ENCODE measurements at places on chromosomes 13 and 19.

DNA sequence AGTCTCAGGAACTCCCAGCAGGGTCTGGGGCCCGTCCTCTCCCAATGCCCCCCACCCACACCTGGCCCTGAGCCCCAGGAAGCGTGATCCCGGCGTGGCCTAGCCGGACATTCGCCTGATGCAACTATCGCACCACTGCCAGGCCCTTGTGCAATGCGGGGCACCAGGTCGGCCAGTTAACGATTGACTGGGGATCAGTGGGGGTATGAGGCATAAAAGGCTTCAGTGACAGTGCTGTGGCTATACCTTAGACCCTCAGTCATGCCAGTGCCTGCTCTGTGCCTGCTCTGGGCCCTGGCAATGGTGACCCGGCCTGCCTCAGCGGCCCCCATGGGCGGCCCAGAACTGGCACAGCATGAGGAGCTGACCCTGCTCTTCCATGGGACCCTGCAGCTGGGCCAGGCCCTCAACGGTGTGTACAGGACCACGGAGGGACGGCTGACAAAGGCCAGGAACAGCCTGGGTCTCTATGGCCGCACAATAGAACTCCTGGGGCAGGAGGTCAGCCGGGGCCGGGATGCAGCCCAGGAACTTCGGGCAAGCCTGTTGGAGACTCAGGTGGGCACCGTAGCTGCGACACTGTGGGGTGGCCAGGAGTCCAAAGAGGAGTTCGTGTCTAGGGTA, at the start of gene ANGPTL8:
ANGPTL8 (plus strand) TSS at position 243 of the 624 bp plus-strand sequence; CDS start at position 262, 19 bp downstream.
- DNase-seq = no peak

- no peak for DNase-seq
These were observed 5.3 kb upstream of the PROZ start for GRCh38 chr13:113152984-113153809.

DNA sequence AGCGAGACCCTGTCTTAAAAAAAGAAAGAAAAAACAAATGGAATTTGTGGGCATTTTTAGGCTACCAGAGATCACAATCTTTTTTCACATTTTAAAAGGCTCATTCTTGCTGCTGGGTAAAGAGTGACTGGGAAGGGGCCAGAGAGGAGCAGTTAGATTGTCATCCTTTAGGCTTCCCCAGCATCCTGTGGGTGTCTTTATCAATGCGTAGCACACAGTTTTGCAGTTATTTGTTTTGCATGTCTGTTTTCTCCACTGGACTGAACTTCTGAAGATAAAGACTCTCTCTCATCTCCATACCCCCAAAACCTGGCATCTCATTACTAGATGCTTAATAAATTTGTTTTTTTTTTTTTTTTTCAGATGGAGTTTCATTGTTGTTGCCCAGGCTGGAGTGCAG, 2.1 kb upstream of the UTP14C start:
- no peak for DNase-seq

- DNase-seq = no peak
These were observed 574 bp downstream of the ZNF227 start for GRCh38 chr19:44212866-44213346.

GRCh38 chr19:52945652-52946321, 16.9 kb downstream of the ZNF816 start:
- DNase-seq = no peak

DNA sequence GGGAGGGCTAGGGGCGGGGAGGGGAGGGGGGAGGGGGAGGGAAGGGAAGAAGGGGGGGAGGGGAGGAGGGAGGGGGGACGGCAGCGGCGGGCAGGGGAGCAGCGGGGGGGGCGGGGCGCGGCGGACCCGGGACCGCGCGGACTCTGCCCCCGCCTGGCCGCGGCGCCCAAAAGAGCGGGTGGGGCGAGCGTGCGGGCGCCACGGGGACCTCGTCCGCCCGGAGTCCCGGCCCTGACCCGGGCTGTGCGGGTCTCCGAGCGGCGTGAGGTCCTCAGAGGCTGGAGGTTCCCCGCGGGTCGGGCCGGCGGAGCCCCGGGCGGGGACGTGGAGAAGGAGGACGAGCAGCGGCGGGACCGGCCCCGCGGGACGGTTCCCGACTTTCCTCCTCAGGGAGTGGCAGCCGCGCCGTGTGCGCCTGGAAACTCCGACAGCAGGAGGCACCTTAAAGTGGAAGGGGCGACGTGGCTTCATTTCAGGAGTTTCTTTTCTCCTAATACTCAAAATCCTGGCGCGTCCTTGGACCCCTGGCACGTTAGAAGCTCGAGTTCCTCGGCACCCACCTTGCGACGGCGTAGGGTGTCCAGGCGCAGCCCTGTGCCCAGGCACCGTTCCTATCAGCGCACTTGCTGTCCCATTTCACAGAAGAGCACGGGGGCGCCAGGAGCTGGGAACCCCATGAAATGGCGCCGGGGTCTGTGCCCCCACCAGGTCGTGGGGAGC, 518 bp upstream of the PLPP2 start:
- DNase-seq = no peak

DNA sequence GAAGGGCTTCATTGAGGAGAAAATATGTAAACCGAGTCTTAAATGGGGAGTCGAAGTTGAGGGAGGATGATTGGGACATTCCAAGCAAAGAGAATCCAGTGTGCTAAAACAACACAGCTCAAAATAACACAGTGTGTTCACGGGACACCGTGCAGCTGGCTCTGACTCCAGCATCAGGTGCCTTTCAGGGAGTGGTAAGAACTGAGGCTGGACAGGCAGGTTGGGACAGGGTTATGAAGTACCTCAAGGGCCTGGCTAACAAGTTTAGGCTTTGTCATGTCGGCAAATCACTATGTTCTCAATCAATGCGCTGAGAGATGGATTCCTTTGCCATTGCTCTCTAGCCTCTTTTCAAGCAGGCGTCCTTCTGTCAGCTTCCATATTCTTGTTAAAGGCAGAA, 27.5 kb upstream of the WDFY2 start:
- no peak for DNase-seq

DNA sequence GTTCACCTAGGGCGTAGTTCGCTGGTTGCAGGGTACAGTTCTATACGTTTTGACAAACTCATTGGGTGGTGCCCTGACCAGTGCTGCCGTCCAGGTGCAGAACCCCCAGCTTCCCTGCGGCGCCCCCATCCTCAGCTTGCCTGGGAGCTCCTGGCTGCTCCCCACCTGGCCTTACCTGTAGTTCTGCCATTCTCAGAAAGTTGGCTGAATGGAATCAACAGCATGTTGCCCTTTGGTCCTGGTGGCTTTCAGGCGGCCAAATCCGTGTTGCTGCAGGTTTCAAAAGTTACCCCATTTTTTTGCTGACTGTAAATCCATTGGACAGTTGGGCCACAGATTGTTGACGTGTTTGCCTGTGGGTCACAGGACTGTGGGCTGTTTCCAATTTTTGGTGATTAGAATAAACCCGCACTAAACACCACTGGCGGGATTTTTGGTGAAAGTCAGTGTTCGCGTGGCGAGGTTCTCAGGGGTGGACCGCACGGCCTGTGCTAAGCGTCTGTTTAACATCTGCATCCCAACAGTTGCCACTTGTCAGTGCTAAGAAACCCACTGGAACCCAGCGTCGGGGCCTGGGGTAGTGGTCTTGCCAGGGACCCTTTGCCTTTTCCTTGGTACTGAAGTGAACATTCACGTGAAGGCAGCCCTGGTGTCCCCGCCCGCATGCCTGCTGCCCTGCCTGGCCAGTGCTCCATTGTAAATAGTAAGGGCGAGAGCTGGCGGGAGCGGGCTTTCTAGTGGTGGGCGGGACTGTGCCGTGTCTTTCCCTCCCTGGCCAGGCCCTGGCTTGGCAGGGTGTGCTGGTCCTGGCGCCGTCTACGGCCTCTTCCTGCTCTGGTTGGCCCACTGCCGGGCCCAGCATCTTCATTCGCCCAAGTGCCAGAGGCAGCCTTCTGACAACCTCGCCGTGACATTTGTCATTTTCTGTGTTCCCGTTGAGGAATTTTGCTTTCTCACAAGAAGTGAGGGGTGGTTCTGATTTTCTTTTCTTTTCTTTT, 3.3 kb downstream of the DOT1L start:
- DNase-seq = no peak

DNA sequence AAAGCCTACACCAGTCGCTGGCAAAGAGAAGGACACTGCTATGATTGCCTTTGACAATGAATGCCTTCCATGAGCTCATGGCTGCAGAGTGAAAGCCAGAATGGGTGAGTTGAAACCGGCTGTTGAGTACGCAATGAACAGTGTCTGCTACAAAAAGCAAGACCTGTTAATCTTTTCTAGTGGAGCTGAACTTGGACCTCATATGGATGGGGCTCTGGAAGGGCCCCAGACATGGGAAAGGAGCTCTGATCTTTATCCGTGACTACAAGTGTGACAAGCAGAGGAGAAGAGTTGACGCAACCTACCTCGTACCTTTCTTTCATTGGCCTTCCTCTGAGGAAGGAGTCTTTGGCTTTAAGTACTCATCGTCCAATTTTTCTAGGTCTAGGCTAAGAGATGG, 67.1 kb upstream of the TSC22D1 start:
- no peak for DNase-seq

DNA sequence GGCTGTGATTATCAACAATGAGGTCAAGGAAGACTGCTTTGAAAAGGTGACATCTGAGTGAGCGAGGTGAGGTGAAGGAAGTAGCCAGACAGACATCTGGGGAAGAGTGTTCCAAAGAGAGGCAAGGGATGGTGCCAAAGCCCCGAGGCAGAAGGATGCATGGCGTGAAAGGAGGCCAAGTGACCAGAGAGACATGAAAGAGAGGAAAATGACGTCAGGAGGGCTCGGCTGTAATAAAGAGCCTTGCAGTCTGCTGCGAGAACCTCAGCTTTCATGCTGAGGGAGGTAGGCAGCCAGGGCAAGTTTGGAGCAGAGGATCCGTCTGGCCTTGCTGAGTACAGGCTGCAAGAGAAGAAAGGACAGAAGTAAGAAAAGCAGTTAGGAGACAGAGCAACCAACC, 50.8 kb downstream of the FOXO1 start:
- DNase-seq = no peak

DNA sequence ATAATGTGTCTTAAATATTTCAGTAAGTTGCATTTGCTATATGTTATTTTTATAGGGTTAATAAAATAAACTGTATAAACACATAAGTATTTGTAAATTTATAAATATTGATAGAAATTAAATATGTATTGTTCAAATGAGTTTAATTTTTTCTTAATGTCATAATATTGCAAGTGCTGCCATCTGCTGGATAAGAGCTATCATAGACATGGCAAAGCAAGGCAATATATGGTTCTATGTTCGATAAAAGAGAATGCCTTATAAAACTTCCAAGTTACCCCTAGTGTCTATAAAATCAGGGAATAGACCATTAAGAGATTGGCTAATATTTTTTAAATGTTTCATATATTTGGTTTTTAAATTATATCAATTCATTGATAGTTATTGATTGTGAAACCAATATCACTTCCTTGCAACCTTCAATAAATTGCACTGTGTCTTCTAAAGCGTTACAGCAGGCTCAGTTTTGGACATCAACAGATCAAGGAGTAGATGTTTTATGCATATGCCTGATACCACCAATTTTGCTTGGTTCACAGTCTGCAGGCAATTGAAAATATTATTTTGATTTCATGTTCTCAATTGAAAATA, 29.0 kb upstream of the SLITRK6 start:
- DNase-seq = no peak

DNA sequence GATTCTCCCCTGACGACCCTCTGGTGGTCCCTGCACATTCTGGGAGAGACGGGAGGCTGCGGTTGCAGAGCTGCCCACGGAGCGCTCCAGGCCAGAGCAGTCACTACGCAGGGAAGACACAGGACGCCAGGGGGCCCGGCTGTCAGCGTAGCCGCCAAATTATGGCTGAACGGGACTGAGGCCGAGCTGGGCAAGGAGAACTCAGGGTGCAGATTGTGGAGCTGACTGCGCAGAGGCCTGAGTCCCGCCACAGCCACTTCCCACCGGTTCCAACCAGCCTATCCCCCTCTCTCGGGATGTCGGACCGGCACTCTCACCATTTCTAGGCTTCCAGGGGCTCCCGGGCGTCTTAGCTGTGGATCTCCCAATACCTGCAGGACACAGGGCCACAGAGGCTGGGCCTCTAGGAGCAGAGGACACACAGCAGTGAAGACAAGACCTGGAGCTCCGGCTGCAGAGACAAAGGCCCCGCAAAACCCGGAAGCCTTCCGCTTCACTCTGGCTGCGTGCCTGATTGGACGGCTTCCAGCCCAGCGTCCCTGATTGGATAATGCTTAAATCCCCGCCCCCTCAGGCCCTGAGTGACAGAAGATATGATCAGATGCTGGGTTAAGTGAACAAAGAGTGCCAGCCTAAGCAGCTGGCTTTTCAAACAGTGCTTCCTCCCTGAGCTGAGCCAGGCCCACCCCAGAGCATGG, at the start of gene ZNF737:
ZNF737 (minus strand) TSS at position 461 of the 698 bp plus-strand sequence; CDS start at position 320, 141 bp downstream.
- DNase-seq = peak; percentile 79

GRCh38 chr19:58511353-58512208, at the start of gene SLC27A5:
SLC27A5 (minus strand) TSS chr19:58511992; CDS start chr19:58511955, 37 bp downstream.
- DNase-seq = no peak

DNA sequence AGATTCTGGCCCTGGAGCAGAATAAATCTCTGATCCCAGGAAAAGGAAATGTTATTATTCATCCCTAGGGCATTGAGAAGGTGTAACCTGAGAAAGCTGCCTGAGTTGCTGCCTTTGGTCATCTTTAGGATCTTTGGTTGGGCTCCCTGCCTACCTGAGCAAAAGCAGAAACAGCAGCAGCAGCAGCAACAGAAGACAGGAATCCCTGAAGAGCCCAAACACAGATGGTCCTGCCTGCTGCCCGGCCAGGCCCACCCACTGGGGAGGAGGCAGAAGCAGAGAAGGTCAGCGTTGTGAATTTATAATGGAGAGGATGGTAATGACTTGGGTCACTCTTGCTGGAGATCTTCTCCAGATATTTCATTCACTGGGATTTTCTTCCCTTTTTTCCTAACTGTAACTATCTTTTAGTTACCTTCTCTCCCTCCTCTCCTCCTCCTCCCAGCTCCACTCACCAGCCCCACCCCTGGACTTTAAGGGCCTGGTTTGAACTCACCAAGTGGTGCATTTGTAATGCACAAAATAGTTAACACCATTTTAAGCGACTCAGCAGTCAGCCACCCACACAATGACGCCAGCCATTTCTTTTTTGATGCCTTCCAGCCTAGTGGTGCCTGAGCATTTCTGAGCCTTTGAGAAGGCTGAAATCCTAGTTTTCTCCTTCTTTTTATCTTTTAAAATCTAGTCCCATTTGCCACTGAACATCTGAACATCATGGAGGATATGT, 91.7 kb downstream of the HSPH1 start:
- no peak for DNase-seq

- no peak for DNase-seq
These were observed 10.6 kb downstream of the PTBP1 start for GRCh38 chr19:807627-808422.

DNA sequence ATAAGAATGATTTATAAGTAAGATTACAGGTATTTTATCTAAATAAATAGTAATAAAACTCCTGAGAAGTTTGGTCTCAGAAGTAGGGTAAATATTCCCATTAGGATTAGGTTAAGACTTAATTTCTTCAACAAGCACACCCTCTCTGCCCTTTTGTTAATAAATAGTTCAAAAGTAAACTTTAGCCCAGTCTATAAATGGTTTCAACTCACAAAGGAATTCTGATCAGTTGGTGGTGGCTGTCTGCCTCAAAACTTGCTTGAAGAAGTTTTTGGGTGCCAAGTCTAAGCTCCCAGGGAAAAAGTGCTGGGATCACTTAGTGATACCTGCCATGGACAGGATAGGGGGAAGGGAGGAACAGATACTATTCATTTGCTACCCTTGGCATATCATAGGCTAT, 22.9 kb downstream of the MBNL2 start:
- DNase-seq = no peak

Data from activated CD4-positive, CD25-positive, alpha-beta regulatory T cell (primary cell).